ENCODE measurements at places on chromosomes 3 and 15.
A peak's percentile ranks its signal among the peaks of the same experiment; 100 is the strongest.

DNA sequence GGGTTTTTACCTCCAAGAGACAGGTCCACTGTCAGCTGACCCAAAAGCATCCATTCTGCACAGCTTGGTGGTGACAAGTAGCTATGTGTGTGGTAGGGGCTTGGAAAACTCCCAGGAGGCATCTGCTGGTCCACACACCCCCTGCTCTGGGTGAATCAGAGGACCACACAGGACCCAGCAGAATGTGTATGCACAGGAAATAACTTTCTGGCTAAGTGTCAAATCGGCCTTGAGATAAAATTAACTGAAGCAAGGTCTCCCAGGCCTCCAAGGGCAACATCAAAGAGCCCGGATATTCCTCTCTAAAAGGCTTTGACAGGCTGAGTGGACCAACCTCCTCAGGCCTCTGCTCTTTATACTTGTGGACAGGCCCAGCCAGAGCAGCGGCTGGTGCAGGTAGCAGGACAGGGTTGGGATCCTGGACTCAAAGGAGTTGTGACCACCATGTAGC is 66.5 kb downstream of the CTNNB1 start:
- DNase-seq = no peak

- no peak for DNase-seq
Observed at GRCh38 chr3:182710557-182711157, 82.6 kb upstream of the ATP11B start.

- no peak for DNase-seq
Observed at GRCh38 chr3:106540743-106541142, 671.9 kb upstream of the CBLB start.

DNA sequence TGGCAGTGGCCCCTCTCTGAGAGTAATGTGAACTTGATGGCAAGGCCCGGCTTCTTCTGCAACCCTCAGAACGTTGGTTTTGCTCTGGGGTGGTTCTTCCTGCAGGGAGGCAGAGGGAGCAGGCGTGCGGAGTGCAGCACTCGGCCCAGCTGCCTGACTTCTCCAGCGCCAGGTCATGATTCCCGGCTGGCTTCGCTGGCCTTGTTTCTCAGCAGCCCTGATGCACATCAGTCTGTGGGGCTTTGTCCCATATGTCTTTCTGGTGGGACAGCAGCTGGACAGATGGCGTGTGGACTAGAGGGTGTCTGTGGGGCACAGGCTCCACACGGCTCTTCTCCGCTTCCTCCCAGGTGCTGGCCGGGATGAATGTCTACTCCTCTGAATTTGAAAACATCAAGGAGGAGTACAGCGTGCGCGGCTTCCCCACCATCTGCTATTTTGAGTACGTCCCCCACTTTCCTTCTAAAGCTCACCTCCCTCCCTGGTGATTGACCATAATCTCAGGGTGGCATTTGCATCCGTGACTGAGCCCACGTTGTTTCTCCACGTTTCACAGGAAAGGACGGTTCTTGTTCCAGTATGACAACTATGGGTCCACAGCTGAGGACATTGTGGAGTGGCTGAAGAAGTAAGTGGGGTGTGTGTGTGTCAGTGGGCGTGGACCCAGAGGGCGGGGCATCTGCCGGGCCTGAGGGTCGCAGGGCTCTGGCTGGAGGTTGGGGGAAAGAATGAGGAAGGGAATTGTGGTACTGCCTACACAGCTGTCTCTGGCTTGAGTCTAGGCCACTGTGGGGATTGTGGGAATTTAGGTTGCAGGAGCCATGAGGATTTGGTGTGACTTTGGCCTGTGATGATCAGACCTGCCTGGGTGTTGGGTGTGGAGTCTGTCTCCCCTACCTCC is 57.1 kb downstream of the PDIA5 start:
- DNase-seq = no peak

GRCh38 chr3:138438896-138439295 is 4.5 kb downstream of the ESYT3 start:
- DNase-seq = no peak

- DNase-seq = peak; percentile 94
Observed at GRCh38 chr3:23710555-23710954, 95.2 kb upstream of the UBE2E1 start.

GRCh38 chr3:180980611-180981010 is 8.9 kb downstream of the DNAJC19 start:
- DNase-seq = no peak

DNA sequence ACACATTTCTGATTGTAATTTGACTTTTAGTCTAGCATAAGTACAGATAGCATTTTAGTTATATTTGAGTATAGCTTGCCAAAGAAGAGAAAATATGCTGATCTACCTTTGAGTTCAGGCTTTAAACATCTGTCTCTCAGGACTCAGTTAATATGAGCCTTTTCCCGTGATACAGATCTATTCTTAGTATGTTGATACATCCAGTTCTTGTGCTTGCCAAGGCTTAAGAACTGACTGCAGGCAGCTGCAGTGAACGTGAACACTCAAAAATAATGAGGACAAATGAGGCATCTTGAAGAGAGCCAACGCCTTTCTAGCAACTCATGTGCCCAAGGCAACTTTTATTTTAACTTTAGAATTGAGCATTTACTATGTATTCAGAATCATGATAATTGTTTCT is 325.5 kb downstream of the SI start:
- DNase-seq = no peak

- DNase-seq = no peak
Observed at GRCh38 chr3:184688251-184688881, 23.5 kb downstream of the MAGEF1 start.

GRCh38 chr15:62606376-62607113 is 436.0 kb upstream of the TPM1 start:
- DNase-seq = no peak

DNA sequence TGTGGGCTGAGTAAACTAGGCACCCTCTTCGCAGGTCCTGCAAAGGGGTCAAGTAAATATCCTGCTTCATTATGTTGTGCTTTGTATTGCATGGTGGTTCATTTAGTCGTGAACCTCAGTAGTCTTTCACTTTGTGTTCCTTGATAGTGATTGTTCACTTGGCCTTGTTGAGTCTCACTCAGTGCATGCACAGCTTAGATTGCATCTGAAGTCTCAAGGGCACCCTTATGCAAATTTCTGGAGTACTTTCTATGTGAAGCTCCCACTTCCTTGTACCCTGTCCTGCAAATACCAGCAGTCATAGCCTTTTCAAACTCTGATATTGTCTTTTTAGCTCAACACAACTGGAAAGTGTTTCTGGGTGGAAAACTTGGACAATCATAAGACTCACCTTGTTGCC is 519.2 kb downstream of the NAALADL2 start:
- DNase-seq = no peak

DNA sequence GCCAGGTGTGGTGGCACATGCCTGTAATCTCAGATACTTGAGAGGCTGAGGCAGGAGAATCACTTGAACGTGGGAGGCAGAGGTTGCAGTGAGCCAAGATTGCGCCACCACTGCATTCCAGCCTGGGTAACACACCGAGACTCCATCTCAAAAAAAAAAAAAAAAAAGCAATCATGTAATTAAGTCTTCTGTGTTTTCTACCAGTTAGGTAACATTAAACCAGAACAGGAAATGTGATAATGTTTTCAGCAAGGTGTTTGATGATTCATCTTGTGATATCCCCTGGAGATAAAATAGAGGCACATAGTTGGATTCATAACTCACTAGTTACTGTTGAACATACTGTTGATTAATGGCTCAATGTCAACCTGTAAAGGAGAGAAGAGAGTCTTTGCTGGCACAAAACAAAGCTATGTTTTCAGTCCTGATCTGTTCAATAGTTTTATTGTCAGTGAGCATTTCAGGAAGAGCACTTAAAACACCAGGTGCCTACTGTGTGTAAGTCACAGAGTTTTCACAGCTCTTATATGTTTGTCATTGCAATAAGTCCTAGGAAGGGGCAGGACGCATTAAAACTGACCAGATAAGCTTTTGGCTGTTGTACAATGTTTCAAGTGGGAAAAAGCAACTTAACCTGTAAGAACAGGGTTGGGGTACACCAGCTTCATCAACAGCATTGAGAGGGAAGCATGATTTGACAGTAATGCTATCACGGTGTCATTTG is 19.5 kb downstream of the DNAJB11 start:
- peak; percentile 86 for DNase-seq

DNA sequence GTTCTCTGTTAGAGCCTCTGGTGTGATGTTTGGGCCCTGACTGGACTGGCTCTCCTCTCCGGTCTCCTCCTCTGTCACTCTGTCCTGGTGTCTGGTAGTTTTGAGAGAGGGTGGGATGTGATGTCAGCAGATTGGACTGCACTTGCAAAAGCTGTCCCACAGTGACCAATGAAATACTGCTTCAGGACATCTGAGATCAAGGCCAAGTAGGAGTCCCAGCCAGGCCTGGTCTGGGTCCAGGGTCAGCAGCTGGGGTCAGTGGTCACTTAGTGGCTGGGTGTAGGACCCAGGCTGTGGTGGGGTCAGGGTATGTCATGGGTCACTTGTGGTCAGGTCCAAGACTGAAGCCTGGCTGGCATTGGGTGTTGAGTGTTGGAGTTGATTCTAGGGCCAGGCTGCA is 20.9 kb downstream of the ALDH1L1 start:
- no peak for DNase-seq

- DNase-seq = peak; percentile 68
Observed at GRCh38 chr3:99394831-99395778, 243.3 kb upstream of the COL8A1 start.

DNA sequence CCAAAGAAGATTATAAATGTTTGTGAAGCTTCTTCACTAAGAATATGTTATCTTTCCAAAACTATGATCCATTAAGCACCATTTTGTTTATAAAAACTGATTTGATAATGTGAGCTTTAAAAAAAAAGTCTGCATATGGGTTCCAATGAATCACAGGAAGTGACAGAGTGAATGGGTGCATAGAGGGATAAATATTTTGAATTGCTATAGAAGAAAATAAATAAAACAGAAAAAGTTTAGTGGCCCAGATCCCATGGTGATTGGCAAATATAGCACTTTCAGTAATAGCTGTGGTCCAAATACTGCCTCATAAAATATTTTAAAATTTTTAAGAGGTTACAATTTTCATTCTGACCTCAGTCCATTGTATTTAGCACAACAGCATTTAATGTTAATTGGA is 19.2 kb downstream of the CPA3 start:
- DNase-seq = no peak

GRCh38 chr15:68785541-68785940 is 35.2 kb downstream of the ANP32A start:
- DNase-seq = no peak

DNA sequence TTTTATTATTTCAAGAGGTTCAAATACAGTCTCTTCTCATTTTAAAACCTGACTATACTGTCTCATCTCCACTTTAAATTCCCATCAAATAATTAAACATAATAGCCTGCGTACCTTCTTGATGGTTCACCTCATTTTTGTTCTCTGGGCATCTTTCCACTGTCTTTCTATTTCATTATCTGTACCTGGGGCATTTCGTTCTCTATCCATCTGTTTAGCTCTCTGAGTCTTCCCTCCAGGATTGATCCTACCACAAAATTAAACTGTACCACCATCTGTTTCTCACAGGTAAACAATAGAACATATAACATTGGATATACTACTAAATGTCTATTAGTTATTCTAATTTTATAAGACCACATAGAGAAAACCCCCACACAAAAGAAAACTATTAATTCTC is 1331.4 kb downstream of the NSUN3 start:
- no peak for DNase-seq

DNA sequence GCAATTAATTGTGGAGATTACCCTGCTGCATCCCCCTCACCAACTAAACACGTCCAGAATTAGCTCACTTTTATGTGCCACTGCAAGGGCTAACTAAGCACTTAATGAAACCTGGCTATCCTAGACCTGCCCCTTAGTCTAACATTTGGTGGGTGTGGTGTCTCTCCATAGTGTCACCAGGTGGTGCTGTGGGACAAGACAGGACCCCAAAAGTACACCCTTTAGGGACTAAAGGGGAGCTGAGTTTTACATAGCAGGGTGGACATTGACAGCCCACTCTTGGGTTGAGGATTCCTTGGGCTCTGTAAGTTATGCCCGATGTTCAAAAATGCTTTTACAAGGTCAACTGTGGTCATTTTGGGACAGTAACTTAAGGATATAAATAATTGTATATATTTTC is 5.7 kb downstream of the DUT start:
- no peak for DNase-seq

DNA sequence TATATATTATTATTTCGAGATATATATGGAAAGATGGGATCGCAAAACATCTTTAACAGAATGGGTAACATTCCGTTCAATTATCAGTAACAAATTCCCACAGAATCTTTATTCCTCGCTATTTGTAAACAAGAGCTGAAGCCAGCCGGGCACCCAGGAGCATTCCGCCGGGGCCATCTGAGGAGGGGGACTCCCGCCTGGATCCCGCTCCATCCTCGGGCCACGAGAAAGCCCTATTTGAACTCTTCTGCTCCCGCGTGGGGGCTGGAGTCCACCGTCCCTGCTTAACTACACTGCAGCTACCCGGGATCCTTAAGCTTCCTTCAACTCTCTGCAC is 687 bp downstream of the GPR176 start:
- DNase-seq = peak; percentile 31

DNA sequence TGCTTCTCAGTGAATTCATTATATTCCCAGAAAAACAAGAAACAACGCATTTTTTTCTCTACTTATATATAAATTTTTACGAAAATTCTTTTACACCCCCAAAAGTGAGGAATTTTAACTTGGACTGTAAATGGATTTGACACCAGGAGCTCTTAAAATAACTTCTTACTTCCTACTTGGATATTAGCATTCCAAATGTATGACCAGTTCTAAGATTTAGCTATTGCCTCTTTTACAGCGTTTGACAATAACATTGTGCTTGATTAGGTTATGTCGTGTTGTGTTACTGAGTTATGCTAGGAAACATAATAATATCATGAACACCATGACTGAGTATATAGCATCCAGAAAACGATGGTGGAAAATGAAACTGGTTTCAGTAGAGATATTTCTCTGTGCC is 177.0 kb downstream of the CNTN6 start:
- no peak for DNase-seq

GRCh38 chr3:183254487-183255347 is 1.7 kb downstream of the B3GNT5 start:
- DNase-seq = peak; percentile 27

DNA sequence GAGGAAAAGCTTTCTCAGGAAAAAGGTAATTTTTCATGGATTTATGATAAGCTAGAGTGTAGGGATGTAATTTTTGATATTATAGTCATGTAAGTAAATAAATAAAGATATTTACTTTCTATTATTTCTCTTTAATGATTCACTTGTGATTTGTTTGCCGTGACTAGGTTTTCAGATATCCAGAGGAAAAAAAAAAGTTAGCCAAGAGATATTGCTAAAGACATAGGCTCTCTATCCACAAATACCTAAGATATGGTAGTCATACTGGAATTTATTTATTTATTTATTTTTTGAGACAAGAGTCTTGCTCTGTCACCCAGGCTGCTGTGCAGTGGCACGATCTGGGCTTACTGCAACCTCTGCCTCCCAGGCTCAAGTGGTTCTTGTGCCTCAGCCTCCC is 59.9 kb downstream of the AP4E1 start:
- DNase-seq = no peak

Measured in trophoblast cell (in vitro differentiated cells and primary cell).